ENCODE measurements at places on chromosomes 2 and 18.

DNA sequence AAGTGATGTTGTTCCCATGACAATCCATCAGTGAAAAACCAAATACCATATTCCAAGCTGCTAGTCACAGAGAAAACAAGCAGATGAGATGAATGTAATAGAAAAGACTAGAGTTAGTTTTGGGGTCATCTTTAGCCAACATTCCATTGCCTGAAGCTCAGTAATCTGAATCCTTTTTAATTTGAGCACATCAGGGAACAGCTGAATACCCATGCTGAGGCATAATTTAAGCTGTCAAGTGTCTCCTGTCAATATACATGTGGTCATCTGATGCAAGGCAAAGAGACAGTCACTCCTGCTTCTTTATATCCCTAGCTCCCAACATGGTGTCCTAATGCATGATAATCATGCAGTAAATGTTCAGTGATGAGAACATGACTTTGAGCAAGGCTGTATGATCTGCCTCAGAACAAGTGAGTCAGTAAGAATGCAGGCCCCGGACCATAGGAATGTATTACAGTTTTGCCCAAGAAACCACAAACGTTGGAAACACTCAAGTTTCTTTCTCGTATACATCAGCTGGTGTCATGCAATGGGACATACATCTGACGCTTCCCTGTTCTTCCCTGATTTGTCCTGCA, 48.0 kb downstream of the CDK15 start:
- DNase-seq = no peak

DNA sequence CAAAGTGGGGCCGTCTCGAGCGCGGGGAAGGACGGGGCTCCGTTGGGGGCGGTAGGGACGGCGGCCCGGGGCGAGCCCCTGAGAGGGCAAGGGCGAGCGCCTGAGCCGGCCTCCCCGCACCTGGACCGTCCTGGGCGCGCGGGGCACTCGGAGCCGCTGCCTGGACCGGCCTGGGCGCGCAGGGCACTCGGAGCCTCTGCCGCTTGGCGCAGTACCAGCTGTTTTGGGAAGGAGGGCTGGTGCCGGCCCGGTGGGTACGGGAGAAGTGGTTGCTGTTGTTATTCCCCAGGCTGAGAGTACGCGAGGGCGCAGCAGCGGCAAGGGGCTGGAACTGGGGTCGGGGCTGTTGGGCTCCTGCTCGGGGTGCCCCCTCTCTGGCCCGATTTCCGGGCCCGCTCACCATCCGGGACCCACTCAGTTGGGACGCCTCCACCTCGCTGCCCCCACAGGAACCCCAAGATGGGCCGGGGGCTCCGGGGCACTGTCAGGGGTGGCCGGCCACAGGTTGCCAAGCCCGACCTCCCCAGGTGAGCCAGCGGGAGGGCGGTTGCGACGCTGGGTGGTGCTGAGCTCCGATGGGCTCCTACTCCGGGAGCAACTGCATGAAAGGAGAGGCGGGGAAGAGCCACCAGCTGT, 579 bp downstream of the ARHGEF4 start:
- no peak for DNase-seq

GRCh38 chr2:98769114-98769476, 38.2 kb upstream of the MGAT4A start:
- DNase-seq = no peak

GRCh38 chr18:55906536-55906935, 318.5 kb upstream of the TCF4 start:
- DNase-seq = no peak
